ENCODE measurements at places on chromosomes 4 and X. TPM values are rescaled to one million over a fixed set of nuclear protein-coding genes. Genes with fewer than 3 reads are reported as not detected.

The TIGD2 gene
- total RNA-seq = 4.3 TPM

The PARM1 gene
- total RNA-seq = 27.5 TPM

The SPANXA2 gene
- not detected for total RNA-seq

The RNF128 gene
- total RNA-seq = 0.55 TPM

The COL25A1 gene
- 6.6 TPM for total RNA-seq

The AFM gene
- total RNA-seq = not detected

The ATOH1 gene
- not detected for total RNA-seq

The POU4F2 gene
- not detected for total RNA-seq

The HHIP gene
- total RNA-seq = 0.06 TPM

The CBR4 gene
- 14.7 TPM for total RNA-seq

The DDIT4L gene
- 3.7 TPM for total RNA-seq

The RASSF6 gene
- total RNA-seq = not detected

The RAB41 gene
- total RNA-seq = not detected

DNA sequence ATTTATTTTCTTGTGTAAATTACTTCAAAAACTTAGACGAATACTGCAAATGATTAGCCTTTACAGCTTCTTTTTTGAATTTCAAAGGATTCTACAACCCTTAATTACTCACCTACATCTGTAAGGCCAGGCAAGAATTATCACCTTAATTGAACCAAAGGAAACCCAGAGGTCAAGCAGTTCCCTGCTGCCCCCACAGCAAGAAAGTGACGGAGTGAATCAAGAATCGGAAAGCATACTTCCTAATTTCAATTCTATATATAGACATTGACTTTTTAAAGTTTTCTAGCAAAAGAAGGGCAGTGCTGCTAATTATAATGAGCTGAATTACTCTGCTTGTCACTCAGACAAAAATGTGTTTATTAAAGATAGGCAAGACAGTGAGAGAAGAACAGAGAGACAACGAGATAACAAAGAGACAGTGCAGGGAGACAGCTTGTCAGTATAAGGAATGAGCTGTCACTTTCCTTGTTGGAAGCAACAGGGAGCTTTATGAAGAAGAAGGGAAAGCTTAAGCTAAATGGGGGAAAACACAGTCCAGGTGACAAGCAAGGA is 47.5 kb upstream of the SPANXN4 start:
- no peak for DNase-seq

GRCh38 chr4:142035566-142035965 is 399.2 kb downstream of the IL15 start:
- DNase-seq = no peak

DNA sequence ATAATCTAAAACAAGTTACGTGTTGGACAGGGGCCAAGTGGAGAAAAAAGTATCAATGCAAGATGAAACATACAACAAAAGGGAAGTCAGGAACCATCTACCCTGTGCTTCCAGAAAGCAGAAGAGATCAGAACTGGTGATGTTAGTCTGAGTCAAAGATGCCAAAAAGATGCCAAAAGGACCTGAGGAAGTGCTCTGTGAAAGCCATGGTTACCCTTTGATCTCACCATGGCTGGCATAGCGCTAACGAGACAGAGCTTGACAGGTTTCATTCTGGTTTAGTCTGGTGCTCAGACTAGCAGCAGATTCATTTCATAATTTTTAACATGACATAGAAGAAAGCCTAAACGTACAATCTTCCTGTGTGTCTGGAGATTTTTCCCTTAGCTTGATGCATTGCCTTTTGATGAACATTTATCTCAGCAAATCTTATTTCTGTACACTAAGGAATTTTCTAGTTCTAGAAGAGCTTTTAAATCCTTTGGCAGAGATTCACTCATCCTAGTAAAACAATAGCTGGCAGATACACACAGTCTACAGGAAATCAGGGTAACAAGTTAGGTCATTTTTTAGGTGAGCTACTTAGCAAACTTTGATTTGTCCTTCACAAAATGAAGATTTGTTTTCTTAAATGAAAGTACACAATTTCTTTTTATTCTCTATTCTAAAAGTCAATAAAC is 87.7 kb downstream of the COL25A1 start:
- DNase-seq = no peak

GRCh38 chrX:29065477-29065876 is 478.2 kb downstream of the IL1RAPL1 start:
- no peak for DNase-seq

- no peak for DNase-seq
Observed at GRCh38 chrX:79139446-79139845, 5.0 kb upstream of the GPR174 start.

GRCh38 chrX:672931-673330 is 42.3 kb downstream of the SHOX start:
- no peak for DNase-seq

DNA sequence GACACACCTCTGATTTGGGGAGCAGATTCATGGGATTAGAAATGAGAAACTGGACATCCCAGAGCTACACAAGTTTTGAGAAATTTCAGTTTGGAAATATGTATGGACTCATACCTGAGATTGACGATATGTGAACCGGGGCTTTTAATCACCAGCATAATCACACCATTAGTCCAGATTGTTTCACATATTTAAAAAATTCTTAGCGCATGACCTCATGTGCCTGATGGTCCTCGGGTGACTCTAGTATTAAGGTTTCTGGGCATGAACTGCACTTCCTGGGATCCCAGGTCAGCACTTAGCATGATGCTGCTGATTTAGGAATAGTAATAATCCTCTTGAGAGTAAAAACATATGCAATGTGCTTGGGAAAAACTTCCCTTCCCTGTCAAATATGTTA is 91.9 kb upstream of the BCOR start:
- DNase-seq = no peak

DNA sequence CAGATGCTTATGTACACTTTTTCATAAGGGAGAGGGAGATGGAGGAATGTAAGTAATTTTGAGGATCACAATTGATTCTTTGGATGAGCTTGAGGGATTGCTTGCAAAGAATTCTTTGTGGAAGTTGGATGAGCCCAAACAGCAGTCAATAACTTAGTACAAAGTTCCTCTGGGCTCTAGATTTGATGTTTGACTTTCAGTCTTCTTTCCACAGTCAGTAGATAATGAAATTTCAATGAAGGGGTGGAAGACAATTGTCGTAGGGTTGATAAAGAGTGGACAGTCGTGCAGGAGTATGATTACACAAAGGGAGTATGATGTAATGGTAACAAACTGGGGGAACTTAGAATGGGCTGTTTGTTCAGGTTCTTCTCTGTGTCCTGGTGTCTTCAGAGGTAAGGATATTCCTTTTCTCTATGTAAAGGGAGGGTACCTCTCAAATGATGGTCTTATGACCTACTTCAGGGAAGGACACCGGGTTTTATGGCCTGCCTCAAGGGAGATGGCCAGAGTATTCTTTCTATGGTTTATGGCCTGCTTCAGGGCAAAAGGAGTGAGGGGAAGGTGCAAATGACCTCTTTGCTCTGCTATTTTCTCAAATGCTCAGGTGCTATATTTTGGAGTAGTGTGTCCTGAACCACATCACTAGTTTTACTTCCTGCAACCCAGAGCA is 1.7 kb upstream of the ABRAXAS1 start:
- DNase-seq = no peak

DNA sequence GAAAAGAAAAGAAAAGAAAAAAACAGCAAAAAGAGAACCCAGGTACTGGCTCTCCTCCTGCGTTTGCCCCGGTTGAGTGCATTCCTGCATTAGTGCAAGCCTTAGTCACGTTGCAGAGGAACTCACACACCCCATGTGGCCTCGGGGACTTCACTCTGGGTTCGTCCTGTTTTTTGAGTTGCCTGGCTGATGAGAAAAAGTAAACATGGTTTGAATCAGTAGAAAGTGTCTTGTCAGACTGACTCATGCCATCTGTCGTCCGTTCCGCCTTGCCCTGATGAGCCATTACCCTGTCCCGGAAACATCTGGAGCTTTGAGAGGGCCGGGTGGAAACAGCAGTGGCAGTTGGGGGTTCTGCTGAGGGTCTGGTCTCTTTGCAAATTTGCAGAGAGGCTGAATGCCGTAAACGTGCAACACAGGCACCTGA is 16.3 kb downstream of the CD99 start:
- DNase-seq = no peak

GRCh38 chr4:103918214-103918613 is 198.4 kb upstream of the TACR3 start:
- DNase-seq = no peak

DNA sequence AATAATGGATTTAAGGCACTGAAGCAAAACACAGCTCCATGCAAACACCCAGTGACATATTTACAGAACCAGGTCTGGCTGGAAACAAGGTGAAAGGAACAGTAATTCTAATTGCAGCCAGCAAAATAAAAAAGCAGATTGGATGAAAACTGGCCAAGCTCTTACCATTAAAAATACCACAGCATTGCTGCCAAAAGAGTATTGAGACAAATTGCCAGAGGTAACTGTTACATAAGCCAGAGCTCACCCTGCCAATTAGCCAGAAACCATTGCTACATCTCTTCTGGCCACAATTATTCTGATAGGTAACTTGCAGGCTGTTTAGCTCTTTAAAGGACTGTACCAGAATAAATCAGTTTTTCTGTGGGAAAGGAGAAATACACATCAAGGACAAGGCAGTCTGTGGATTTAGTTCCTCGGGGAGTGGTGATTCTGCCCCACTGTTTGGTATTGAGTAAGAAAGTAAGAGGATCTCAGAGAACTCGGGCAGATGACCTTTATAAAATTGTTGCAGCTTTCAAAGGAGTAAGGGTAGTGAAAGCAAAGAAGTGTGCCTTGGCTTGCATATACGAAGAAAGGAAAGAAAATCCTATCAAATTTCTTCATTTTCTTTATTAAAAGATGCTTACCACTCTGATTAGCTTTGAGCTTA is 369.5 kb downstream of the PPP3CA start:
- DNase-seq = no peak

DNA sequence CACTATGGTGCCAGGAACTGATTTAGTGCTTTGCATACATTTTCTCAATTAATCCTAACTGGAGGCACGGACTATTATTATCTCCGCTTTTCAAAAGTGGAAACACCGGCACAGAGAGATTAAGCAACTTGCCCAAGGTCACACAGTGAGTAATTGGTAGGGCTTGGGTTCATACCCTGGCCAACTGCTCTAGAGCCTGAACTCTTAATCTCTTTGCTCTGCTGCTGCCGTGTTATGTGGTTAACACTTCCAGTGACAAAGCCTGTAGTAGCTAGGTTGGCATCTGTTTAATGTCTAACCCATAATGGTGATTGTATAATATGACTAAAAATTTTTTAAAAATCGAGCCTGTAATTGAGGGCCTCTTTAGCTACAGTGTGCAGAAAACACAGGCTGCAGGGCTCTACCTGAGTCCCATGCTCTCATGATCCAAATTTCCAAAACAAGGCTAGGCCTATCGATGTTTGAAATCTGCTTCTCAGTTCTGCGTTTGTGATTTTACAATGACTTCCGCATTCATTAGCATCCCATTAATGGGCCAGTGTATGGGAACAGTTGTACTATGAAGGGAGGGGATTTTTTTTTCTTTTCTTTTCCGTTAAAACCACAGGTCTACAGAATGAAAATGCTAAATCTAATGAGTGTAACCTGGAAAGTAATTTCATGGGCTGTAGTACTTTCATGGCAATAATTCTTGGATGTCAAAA is 219.3 kb upstream of the JADE1 start:
- no peak for DNase-seq

DNA sequence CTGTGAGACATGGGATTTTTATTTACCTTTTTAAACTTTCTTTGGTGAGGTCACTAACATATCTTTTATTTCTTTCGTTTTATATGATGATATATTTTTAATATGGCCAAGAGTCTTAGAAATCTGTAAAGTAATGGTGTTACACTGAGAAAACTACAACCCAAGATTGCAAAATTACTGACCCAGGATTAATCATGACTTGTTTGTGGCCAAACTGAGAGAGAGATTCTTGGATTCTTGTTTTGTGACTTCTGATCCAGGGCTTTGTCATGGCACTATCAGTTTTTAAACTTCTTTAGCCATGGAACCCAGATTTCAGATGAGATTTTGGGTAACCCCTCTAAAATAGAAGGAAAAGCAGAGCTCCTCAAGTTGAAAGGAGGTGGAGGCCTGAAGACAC is 42.0 kb downstream of the SGMS2 start:
- no peak for DNase-seq

DNA sequence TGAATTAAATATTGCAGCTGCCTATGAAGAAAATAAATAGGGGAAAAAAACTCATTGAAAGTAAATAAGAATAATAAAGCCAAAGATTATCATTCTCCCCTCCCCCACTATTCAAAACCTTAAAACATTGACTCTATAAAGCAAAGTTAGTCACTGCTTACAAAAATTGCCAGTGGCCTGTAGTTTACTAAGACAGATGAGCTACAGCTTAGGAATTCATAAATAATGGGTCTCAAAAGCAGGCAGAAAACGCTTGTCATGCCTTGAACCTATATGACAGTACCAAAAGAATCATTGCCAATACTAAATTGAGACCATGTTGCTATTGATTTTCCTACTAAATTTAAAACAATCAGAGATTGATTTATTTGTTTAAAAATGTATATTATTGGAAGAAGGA is 78.9 kb downstream of the SLC10A7 start:
- no peak for DNase-seq

DNA sequence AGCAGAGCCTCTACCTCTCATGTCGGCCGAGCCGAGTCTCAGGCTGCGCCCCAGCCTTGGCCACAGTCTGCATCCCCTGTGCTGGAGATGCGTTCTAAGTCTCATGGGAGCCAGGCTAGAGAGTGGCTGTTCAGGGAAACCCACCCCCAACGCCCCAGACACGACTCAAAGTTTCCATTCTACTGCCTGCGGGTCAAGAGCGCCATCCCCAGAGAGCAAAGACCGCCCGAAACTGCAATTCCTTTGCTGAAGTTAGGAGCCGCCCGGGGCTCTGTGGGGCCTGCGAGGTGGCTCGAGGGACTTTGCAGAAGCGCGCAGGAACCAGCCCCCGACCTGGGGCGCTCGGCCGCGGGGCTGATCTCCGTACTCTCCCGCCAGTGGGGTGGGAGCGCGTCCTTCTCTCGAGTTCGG is 10.0 kb upstream of the ELF4 start:
- DNase-seq = no peak

DNA sequence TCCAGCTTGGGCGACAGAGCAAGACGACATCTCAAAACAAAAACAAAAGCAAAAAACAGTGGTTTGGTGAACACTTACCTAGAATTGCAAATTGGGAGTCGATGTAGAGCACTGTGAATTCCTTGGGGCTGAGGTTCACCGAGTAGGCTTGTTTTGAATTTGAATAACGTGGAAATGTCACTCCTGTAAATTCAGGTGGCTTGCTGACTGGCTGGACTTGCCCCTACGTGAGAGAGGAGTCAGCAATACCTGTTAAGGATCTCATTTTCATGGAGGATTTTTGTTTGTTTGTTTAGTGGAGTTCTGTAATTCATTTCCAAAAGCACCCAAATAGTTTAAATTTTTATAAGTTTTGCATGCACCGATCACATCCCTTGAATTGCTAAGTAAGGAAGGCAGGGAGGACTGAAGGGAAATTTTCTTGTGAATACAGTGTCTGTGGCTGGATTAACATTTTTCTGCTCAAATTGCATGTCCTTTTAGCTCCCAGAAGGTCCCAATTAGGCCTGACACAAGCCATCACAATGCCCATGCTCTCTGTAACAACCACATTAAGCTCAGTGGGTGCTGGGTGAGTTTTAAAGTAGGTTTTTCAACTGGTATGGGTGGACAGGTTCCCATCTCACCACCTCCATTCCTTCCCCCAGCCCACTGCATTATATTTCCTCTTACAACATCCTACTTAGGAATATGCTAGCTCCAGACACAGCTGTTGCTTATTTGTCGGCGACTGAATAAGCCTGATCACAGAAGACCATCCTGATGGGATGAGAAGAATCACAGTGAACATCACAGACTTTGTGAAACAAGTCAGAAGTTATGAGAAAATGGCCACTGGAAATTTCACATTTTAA is 58.5 kb upstream of the TTC29 start:
- DNase-seq = no peak
